ENCODE measurements at places on chromosomes 6 and 20. TPM values are rescaled to one million over a fixed set of nuclear protein-coding genes. Genes with fewer than 3 reads are reported as not detected.

MAS1 gene
- not detected for total RNA-seq

CST2 gene
- not detected for total RNA-seq

LY6G6C gene
- total RNA-seq, result not detected

- H3K4me1 ChIP-seq, result no peaks in the 10 kb centered on the region
- DNase-seq, result no peak
- H3K27me3 ChIP-seq, result peaks cover 5% of the 10 kb centered on the region
- H3K27ac ChIP-seq, result no peak overlapping the region
- no peak overlapping the region for H3K4me3 ChIP-seq
Measured at GRCh38 chr6:107611094-107611810, 121.3 kb downstream of the SOBP start.

GRCh38 chr20:46946796-46947195 is 52.2 kb downstream of the EYA2 start:
- peaks cover 15% of the 10 kb centered on the region for H3K27me3 ChIP-seq
- H3K4me1 ChIP-seq, result no peaks in the 10 kb centered on the region
- no peak for DNase-seq
- H3K36me3 ChIP-seq, result no peaks in the 10 kb centered on the region
- no peak overlapping the region for H3K4me3 ChIP-seq
- H3K27ac ChIP-seq, result no peak overlapping the region

GRCh38 chr20:61933951-61934715 is 131.5 kb downstream of the TAF4 start:
- no peak overlapping the region for H3K27ac ChIP-seq
- DNase-seq, result no peak
- no peaks in the 10 kb centered on the region for H3K36me3 ChIP-seq
- no peaks in the 10 kb centered on the region for H3K27me3 ChIP-seq

FAXC gene
- not detected for total RNA-seq

DNA sequence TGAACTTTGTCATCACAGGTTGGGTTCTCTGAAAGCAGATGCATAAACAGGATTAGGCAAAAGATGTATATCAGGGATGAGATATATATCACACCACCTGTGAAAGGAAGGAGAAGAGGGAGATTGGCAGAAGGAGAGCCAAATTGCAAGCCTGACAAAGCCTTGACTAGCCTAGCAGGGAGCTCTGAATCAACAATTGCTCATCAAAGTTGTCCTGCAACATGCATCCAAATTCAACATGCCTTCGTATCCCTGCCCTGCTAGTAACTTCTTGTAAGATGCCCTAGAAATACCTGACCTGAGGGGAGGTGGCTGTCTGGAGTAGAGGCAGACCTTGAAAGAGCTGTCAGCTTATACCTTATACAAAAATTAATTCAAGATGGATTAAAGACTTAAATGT is 207.1 kb upstream of the HTR1E start:
- no peaks in the 10 kb centered on the region for H3K36me3 ChIP-seq
- no peak overlapping the region for H3K4me3 ChIP-seq
- DNase-seq, result no peak
- no peaks in the 10 kb centered on the region for H3K4me1 ChIP-seq
- H3K27me3 ChIP-seq, result no peaks in the 10 kb centered on the region
- H3K27ac ChIP-seq, result no peak overlapping the region

ZNF391 gene
- 0.44 TPM for total RNA-seq

MCHR2 gene
- total RNA-seq, result not detected

GRCh38 chr6:149134511-149134933 is 183.0 kb upstream of the TAB2 start:
- H3K27ac ChIP-seq, result no peak overlapping the region
- no peaks in the 10 kb centered on the region for H3K27me3 ChIP-seq
- no peak overlapping the region for H3K4me3 ChIP-seq
- peaks cover 20% of the 10 kb centered on the region for H3K36me3 ChIP-seq
- peaks cover 18% of the 10 kb centered on the region for H3K4me1 ChIP-seq

ME1 gene
- not detected for total RNA-seq

DNA sequence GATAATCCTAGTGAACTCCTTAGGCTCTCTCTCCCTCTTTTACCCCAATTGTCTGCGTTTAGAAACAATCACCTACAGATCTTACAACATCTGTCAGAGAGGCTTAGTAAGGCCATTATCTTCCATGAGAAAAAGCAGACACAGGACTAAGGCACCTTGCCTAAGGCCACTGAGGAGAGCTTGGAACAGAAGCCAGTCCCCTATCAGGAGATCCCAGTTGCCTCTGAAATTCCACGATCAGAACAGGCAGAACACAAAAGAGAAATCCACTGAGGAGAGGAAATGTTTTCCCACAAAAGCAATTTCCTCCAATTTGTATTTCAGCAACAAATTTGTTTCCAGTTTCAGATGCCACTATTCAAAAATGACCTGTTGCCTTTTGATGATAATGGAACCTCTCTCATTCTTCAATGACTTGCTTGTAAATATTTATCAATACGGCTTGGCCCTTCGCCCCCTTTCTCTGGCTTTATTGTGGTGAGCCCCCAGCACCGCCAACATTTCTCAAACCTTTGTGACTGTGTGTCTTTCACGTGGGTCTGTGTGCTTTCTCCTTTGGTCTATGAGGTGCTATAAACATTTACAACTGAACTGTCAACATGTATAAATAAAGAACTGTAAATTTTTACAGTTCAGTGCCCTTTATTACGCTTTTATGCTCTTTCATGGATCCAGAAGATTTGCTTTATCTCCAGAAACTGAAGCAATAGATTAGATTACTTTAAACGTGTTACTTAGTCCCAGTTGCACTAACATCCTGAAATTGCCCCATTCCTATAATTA is 187.8 kb upstream of the PHACTR1 start:
- no peak overlapping the region for H3K27ac ChIP-seq
- no peak overlapping the region for H3K4me3 ChIP-seq
- no peaks in the 10 kb centered on the region for H3K36me3 ChIP-seq
- no peak for DNase-seq
- H3K27me3 ChIP-seq, result peaks cover 2% of the 10 kb centered on the region

DNA sequence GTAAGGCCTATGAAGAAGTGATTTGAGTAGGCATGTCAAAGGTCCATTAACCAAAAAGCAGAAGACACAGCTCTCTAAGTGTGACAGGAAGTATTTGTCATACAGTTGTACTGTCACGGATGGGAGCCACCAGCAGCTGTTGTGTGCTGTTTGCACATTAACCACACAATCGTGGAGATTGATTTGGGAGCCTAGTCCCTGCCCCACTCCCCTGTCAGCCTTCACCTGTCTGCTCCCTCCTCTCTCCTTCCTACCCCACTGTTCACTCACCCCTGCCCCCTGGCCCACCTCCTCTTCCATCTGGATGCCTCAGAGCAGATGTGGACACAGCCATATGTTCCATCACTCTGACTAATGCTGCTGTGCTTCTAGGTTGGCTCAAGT is 124.7 kb upstream of the SPACA1 start:
- no peak overlapping the region for H3K27ac ChIP-seq
- H3K4me1 ChIP-seq, result no peaks in the 10 kb centered on the region
- peaks cover 23% of the 10 kb centered on the region for H3K27me3 ChIP-seq
- H3K4me3 ChIP-seq, result no peak overlapping the region
- DNase-seq, result no peak
- H3K36me3 ChIP-seq, result no peaks in the 10 kb centered on the region

DNA sequence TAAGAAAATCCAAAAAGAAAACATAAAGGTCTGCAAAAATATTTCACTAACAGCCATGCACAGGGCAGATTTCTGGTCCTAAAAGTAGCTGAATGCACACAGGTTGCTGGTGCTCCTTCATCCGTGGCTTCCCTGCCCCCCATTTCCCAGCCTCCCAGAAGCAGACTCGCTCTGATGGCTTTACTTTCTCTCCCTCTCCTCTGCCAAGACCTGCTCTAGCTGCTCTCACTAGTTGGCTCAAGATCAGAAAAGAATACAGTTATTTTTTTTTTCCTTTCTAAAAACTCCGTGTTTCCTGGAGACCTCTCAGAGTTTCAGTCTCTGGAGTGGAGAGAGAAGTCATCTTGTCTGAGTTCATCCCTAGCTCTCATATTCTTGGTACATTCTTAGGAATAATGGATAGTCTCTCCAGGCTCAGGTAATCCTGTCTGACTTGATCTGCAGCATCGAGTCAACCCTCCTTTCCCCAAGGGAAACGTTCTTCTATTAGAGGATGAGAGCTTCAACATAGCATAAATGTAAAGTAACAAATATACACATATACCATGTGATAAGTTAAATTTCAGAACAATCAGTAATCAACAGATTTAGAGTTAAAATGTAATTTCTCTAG is 214.2 kb downstream of the TBC1D7 start:
- H3K4me1 ChIP-seq, result no peaks in the 10 kb centered on the region
- DNase-seq, result no peak
- H3K27me3 ChIP-seq, result peaks cover 25% of the 10 kb centered on the region
- H3K27ac ChIP-seq, result no peak overlapping the region
- no peak overlapping the region for H3K4me3 ChIP-seq

DNA sequence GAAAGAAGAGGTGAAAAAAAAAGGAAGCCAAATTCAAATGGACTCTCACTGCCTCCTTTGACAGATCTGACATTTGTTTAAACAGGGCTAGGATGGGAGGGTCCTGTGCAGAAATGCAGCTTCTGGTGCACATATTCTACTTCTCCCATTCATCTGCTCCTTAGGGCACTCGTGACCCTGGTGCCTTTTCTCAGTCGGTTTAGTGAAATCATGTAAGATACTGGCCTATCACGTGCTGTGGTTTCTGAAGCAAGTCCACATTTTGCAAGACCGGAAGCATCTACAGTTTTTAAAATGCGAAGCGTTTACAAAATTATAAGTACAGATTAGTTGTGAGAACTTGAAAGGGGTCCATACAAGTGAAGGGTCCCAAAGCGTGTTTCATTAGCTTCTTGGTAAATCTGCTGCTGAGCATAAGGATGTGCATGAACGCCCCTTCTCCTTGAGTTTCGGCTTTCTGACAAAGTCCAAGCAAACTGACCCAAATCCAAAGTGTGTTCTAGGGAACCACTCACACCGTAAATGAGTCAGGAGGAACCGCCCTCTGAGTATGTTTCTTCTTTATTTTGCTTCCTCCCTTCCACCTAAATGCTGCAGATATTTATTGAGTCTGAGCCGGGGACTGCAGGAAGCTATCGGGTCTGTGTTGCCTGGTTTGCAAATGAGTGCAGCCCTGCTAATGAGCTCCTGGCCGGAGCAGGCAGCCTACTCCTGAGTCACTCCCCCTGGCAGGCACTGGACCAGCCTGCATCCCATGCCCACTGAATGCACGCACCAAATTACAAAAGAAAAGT is 323.8 kb upstream of the JARID2 start:
- DNase-seq, result no peak
- peak overlapping the region; percentile 36 for H3K27ac ChIP-seq
- no peak overlapping the region for H3K4me3 ChIP-seq

CBLN4 gene
- not detected for total RNA-seq

DNA sequence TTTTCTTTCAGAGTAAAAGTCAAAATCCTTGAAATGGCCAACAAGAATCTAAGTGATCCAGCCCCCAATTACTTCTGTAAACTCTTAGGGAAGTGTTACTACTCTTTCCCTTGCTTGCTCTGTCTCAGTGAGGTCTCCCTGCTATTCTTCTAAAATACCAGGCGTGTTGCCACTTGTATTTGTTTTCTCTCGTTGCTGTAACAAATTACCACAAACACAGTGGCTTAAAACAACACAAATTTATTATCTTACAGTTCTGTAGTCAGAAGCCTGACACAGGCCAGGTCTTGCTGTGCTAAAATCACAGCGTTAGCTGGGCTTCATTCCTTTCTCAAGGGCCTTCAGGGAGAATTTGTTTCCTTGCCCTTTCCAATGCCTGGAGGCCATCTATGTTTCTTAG is 59.9 kb downstream of the HECA start:
- peaks cover 3% of the 10 kb centered on the region for H3K36me3 ChIP-seq
- no peak overlapping the region for H3K27ac ChIP-seq
- no peak overlapping the region for H3K4me3 ChIP-seq
- H3K27me3 ChIP-seq, result no peaks in the 10 kb centered on the region
- H3K4me1 ChIP-seq, result no peaks in the 10 kb centered on the region

- no peaks in the 10 kb centered on the region for H3K4me1 ChIP-seq
- H3K36me3 ChIP-seq, result no peaks in the 10 kb centered on the region
- no peak overlapping the region for H3K4me3 ChIP-seq
Measured at GRCh38 chr6:51057296-51057695, 238.6 kb downstream of the TFAP2B start.

DNA sequence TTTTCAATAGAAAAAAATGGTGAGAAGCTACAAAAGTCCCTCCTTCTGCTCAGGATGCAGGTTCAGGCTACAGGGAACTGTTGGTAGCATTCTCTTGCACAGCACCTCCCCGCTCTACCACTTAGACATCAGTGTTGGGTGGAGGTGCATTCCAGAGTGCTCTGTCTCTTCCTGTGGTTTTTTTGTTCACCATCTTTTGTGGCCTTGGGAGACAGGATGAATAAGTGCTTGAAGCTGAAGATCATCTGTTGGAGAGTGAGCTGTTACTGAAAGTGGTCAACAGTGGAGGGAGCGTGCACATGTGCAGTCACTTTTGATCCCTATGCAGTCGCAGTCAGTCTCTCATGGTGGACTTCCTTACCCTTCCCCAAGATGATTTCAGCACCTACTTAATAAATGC is 16.6 kb upstream of the BTBD3 start:
- H3K36me3 ChIP-seq, result peaks cover 2% of the 10 kb centered on the region
- peaks cover 3% of the 10 kb centered on the region for H3K27me3 ChIP-seq
- DNase-seq, result no peak
- H3K4me1 ChIP-seq, result peaks cover 2% of the 10 kb centered on the region
- no peak overlapping the region for H3K4me3 ChIP-seq

GRCh38 chr6:12967686-12968085 is 251.1 kb downstream of the PHACTR1 start:
- H3K4me3 ChIP-seq, result no peak overlapping the region
- H3K4me1 ChIP-seq, result peaks cover 12% of the 10 kb centered on the region
- no peaks in the 10 kb centered on the region for H3K36me3 ChIP-seq
- no peak overlapping the region for H3K27ac ChIP-seq

PRSS16 gene
- 0.98 TPM for total RNA-seq

MYBL2 gene
- total RNA-seq, result 95.1 TPM

DNA sequence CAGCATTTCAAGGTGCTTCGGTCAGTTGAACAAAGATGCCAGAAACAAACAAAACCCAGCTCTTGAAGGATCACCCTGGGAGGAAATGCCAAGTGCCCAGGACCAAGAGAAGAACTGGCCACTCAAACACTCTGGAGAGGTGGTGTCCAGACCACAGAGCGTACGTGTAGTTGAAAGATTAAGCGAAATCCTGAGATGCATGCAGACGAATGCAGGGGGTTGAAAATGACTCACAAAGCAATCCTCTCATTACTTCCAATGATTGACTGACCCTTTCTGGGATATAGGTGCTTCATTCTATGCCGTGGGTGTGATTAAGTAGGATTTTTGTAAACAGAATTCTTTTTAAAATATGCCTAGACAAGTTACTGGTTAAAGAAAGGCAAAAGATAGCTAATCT is 71.5 kb upstream of the ATXN1 start:
- no peaks in the 10 kb centered on the region for H3K36me3 ChIP-seq
- H3K27ac ChIP-seq, result no peak overlapping the region
- peaks cover 29% of the 10 kb centered on the region for H3K4me1 ChIP-seq
- no peak for DNase-seq
- H3K4me3 ChIP-seq, result no peak overlapping the region

Data from activated T-helper 1 cell treated with anti-CD3 and anti-CD28 coated beads, Interleukin-12 subunit alpha, Interleukin-12 subunit beta, Interleukin-2, Interleukin-4 antibody, amounts not matched to agents 30 ng/mL and 10 ng/mL and 1 ng/mL, durations not matched to agents 14 hours and 24 hours and 36 hours (primary cell).